ENCODE measurements at places on chromosomes 12 and 14. TPM values are rescaled to one million over a fixed set of nuclear protein-coding genes. Genes with fewer than 3 reads are reported as not detected.

- H3K27me3 ChIP-seq: no peaks in the 10 kb centered on the region
- H3K27ac ChIP-seq: no peak overlapping the region
- H3K4me1 ChIP-seq: no peaks in the 10 kb centered on the region
- DNase-seq: no peak
- H3K4me3 ChIP-seq: no peak overlapping the region
- H3K36me3 ChIP-seq: peaks cover 33% of the 10 kb centered on the region
These were observed 22.1 kb downstream of the MTHFD1 start for GRCh38 chr14:64410084-64410774.

The HOXC10 gene
- total RNA-seq: not detected

- no peaks in the 10 kb centered on the region for H3K36me3 ChIP-seq
- H3K4me3 ChIP-seq: no peak overlapping the region
- H3K27ac ChIP-seq: peak overlapping the region; percentile 70
- H3K27me3 ChIP-seq: no peaks in the 10 kb centered on the region
- H3K4me1 ChIP-seq: peaks cover 9% of the 10 kb centered on the region
These were observed 285.8 kb downstream of the ADGRD1 start for GRCh38 chr12:131239384-131240094.

GRCh38 chr14:55813630-55814029, 233.6 kb downstream of the KTN1 start:
- DNase-seq: no peak
- no peak overlapping the region for H3K4me3 ChIP-seq
- H3K27ac ChIP-seq: no peak overlapping the region
- no peaks in the 10 kb centered on the region for H3K27me3 ChIP-seq
- peaks cover 6% of the 10 kb centered on the region for H3K4me1 ChIP-seq

- H3K27ac ChIP-seq: no peak overlapping the region
- peaks cover 10% of the 10 kb centered on the region for H3K4me1 ChIP-seq
- peaks cover 8% of the 10 kb centered on the region for H3K27me3 ChIP-seq
- peak; percentile 44 for DNase-seq
These were observed 11.6 kb upstream of the SMCO2 start for GRCh38 chr12:27434673-27435565.

DNA sequence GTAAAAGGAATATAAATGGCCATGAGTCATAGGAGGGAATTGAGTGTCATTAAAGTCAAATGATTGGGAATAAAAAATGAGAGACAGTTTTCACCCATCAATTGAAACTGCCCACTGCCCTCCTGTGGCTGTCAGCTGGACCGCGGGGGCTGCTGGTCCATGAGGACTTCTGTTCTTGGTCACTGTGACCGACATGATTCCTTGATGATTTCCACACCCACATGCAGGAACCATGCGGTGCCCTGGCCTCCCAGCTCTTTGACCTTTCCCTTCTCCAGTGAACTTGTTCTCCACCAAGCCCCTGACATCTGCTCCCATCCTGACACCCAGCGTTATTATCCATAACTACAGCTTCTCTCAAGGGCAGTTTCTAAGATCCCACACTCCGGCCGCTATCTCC, 48.4 kb downstream of the C12orf75 start:
- H3K27me3 ChIP-seq: no peaks in the 10 kb centered on the region
- no peak for DNase-seq
- H3K36me3 ChIP-seq: no peaks in the 10 kb centered on the region
- no peaks in the 10 kb centered on the region for H3K4me1 ChIP-seq

DNA sequence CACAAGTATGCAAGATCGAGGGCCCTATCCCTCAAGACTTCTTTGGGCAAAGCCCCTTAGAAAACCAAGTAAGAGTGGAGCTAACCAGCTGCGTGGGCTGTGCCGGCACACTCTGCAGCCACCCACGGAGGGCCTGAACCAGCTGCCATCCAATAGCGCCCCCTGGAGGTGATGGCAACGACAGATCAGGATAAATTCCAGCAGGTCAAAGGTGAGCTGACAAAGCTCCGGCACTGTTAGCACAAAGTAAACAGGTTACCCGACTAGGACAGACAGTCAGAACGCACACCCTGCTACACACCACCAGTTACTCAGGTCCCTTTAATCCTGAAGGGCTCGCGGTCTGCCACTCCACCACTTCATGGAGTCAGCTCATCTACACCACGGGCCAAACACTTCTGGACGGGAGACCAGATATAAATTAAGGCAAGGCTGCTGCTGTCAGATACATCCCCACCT, 4.9 kb downstream of the ZBTB39 start:
- no peak overlapping the region for H3K4me3 ChIP-seq
- peak; percentile 90 for DNase-seq
- peaks cover 44% of the 10 kb centered on the region for H3K36me3 ChIP-seq

- H3K4me3 ChIP-seq: no peak overlapping the region
- H3K4me1 ChIP-seq: no peaks in the 10 kb centered on the region
- no peak overlapping the region for H3K27ac ChIP-seq
- H3K27me3 ChIP-seq: no peaks in the 10 kb centered on the region
- H3K36me3 ChIP-seq: no peaks in the 10 kb centered on the region
These were observed 73.4 kb downstream of the PRMT8 start for GRCh38 chr12:3564411-3564810.

The LRRK2 gene
- total RNA-seq: not detected

- H3K4me3 ChIP-seq: no peak overlapping the region
- peak; percentile 8 for DNase-seq
- H3K4me1 ChIP-seq: peaks cover 3% of the 10 kb centered on the region
These were observed 16.7 kb downstream of the ARG2 start for GRCh38 chr14:67636361-67636919.

GRCh38 chr14:31968956-31969698, 108.0 kb upstream of the ARHGAP5 start:
- H3K4me1 ChIP-seq: no peaks in the 10 kb centered on the region
- H3K27ac ChIP-seq: no peak overlapping the region
- H3K36me3 ChIP-seq: no peaks in the 10 kb centered on the region
- H3K4me3 ChIP-seq: no peak overlapping the region
- DNase-seq: no peak

GRCh38 chr12:132282950-132283771, 46.2 kb downstream of the GALNT9 start:
- DNase-seq: no peak
- no peaks in the 10 kb centered on the region for H3K36me3 ChIP-seq
- H3K27me3 ChIP-seq: peaks cover 28% of the 10 kb centered on the region
- H3K4me3 ChIP-seq: no peak overlapping the region

DNA sequence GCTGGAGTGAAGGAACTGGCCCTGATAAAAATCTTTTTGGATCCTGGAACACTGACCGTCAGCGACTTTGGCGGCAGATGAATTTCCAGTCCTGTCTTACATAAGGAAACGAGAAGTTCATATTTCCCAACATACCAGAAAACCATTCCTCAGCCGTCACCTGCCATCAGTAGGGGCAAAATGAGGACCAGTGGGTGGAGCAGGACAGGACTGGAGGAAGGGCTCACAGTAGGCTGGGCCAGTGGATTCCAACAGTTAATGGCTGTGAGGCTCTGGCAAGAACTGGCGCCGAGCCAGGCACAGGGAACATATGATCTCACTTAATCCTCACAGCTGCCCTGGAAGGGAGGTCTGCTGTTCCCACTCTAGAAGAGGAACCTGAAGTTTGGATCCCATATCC, 67.2 kb upstream of the FAM181A start:
- peaks cover 17% of the 10 kb centered on the region for H3K27me3 ChIP-seq
- DNase-seq: no peak
- no peaks in the 10 kb centered on the region for H3K4me1 ChIP-seq
- no peaks in the 10 kb centered on the region for H3K36me3 ChIP-seq

- DNase-seq: no peak
- peaks cover 55% of the 10 kb centered on the region for H3K4me1 ChIP-seq
- H3K27me3 ChIP-seq: no peaks in the 10 kb centered on the region
- H3K4me3 ChIP-seq: peak overlapping the region; percentile 90
- H3K36me3 ChIP-seq: no peaks in the 10 kb centered on the region
- H3K27ac ChIP-seq: peak overlapping the region; percentile 23
These were observed 1.7 kb downstream of the BTBD7 start for GRCh38 chr14:93331002-93331727.

The P2RX7 gene
- total RNA-seq: 6.6 TPM

GRCh38 chr12:110176745-110177144, 52.6 kb downstream of the IFT81 start:
- H3K27ac ChIP-seq: no peak overlapping the region
- no peaks in the 10 kb centered on the region for H3K27me3 ChIP-seq
- no peaks in the 10 kb centered on the region for H3K4me1 ChIP-seq
- no peak overlapping the region for H3K4me3 ChIP-seq
- DNase-seq: no peak
- no peaks in the 10 kb centered on the region for H3K36me3 ChIP-seq

DNA sequence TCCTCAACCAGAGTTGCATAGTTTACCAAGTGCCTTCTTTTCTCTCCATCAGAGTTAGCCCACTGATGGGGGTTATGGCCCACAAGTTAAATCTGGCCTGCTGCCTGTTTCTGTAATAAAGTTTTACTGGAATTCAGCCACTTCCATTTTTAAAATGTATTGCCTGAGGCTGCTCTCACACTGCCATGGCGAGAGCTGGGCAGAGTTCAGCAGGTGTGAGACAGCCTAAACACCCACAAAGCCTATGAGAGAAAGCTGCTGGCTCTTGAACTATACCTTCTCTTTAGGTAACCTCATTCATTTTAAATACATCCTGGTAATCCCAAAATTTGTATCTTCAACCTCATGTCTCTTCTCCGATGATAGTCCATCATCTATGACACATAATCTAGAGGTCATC, 86.1 kb downstream of the BCL2L14 start:
- H3K4me1 ChIP-seq: no peaks in the 10 kb centered on the region
- no peak overlapping the region for H3K4me3 ChIP-seq
- H3K27me3 ChIP-seq: no peaks in the 10 kb centered on the region
- peaks cover 14% of the 10 kb centered on the region for H3K36me3 ChIP-seq
- no peak overlapping the region for H3K27ac ChIP-seq
- no peak for DNase-seq

The LRFN5 gene
- total RNA-seq: not detected

GRCh38 chr14:103861413-103862392, 14.3 kb upstream of the PPP1R13B start:
- no peak overlapping the region for H3K27ac ChIP-seq
- peaks cover 5% of the 10 kb centered on the region for H3K27me3 ChIP-seq
- no peak for DNase-seq
- H3K4me1 ChIP-seq: no peaks in the 10 kb centered on the region
- H3K36me3 ChIP-seq: no peaks in the 10 kb centered on the region

- no peak overlapping the region for H3K4me3 ChIP-seq
- peak overlapping the region; percentile 21 for H3K27ac ChIP-seq
- H3K36me3 ChIP-seq: peaks cover 18% of the 10 kb centered on the region
- no peak for DNase-seq
These were observed 3.1 kb upstream of the CDCA4 start for GRCh38 chr14:105023791-105024480.

The AMDHD1 gene
- total RNA-seq: 1.7 TPM

The PZP gene
- total RNA-seq: not detected

DNA sequence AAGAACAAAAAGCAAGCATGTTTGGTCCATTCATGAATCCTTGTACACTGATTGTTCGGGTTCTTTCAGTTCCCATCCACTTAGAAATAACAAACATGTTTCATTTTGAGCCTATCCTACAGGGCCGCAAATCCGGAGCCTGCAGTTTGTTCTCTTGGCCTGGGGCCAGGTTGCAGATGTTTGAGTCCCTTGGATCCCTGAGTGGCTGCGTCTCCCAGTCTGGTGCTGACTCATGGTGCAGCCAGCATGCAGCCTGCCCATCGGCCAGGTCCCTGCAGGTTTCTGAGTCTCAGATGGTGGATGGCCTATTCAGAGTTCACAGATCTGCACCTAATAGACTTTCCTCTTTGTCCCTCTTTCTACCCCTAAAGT, 1.9 kb upstream of the DYNC1H1 start:
- peak; percentile 24 for DNase-seq
- peaks cover 3% of the 10 kb centered on the region for H3K36me3 ChIP-seq
- no peaks in the 10 kb centered on the region for H3K27me3 ChIP-seq

GRCh38 chr12:7695566-7696197, at the start of gene GDF3:
Gene GDF3 (minus strand): TSS chr12:7695775. CDS start chr12:7695728, 47 bp downstream.
- H3K27ac ChIP-seq: no peak within 1 kb of the TSS
- H3K4me3 ChIP-seq: no peak within 1 kb of the TSS
- H3K27me3 ChIP-seq: peaks cover 2% of the 10 kb centered on the region
- no peaks in the 10 kb centered on the region for H3K36me3 ChIP-seq
- H3K4me1 ChIP-seq: peaks cover 2% of the 10 kb centered on the region

The STYK1 gene
- total RNA-seq: not detected

The TSPAN11 gene
- not detected for total RNA-seq

DNA sequence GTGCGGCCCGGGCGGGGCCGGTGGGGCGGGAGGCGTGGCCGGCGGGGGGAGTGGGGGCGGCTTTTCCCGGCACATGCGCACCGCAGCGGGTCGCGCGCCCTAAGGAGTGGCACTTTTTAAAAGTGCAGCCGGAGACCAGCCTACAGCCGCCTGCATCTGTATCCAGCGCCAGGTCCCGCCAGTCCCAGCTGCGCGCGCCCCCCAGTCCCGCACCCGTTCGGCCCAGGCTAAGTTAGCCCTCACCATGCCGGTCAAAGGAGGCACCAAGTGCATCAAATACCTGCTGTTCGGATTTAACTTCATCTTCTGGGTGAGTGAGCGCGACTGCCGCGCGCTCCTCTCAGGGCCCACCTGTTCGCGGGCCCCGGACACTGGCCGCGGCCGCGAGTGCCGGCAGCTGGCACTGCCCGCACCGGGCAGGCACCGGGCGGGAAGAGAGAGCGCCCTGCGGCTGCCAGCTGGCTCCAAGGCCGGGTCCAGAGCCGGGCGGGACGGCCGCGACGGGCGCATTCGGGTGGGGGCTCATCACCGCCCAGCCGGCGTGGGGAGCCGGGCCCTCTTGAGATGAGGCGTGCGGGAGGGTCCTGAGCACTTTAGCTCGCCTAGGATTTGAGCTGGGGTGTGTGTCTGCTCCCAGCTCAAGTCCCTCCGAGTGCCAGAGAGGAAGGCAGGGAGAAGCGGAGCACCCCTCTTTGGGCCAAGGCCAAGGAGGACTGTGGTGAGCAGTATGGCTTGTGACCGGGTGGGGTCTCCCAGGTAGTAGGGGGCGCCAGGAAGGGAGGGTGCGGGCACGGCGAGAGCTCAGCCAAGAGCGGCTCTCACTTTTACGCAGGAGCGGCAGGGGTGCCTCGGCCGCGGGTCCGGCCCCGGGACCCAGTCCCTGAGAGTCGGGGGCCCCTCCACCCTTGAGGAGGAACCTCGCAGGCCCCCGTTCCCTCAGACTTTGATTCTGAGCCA, at the start of gene CD9:
Gene CD9 (plus strand): TSS at position 145 of the 957 bp plus-strand sequence. CDS start 100 bp downstream, at position 245.
- peak; percentile 66 for DNase-seq
- peaks cover 36% of the 10 kb centered on the region for H3K27me3 ChIP-seq
- peaks cover 21% of the 10 kb centered on the region for H3K4me1 ChIP-seq
- no peaks in the 10 kb centered on the region for H3K36me3 ChIP-seq
- peak within 1 kb of the TSS; percentile 2 for H3K27ac ChIP-seq

GRCh38 chr12:109346920-109347319, 780 bp upstream of the MYO1H start:
- H3K27me3 ChIP-seq: peaks cover 8% of the 10 kb centered on the region
- DNase-seq: peak; percentile 35
- no peak overlapping the region for H3K27ac ChIP-seq
- no peak overlapping the region for H3K4me3 ChIP-seq
- H3K36me3 ChIP-seq: no peaks in the 10 kb centered on the region

The CACNB3 gene
- 11.5 TPM for total RNA-seq

Data from activated CD4-positive, alpha-beta T cell treated with anti-CD3 and anti-CD28 coated beads for 36 hours (primary cell).